ENCODE measurements at places on chromosomes 4 and X.

DNA sequence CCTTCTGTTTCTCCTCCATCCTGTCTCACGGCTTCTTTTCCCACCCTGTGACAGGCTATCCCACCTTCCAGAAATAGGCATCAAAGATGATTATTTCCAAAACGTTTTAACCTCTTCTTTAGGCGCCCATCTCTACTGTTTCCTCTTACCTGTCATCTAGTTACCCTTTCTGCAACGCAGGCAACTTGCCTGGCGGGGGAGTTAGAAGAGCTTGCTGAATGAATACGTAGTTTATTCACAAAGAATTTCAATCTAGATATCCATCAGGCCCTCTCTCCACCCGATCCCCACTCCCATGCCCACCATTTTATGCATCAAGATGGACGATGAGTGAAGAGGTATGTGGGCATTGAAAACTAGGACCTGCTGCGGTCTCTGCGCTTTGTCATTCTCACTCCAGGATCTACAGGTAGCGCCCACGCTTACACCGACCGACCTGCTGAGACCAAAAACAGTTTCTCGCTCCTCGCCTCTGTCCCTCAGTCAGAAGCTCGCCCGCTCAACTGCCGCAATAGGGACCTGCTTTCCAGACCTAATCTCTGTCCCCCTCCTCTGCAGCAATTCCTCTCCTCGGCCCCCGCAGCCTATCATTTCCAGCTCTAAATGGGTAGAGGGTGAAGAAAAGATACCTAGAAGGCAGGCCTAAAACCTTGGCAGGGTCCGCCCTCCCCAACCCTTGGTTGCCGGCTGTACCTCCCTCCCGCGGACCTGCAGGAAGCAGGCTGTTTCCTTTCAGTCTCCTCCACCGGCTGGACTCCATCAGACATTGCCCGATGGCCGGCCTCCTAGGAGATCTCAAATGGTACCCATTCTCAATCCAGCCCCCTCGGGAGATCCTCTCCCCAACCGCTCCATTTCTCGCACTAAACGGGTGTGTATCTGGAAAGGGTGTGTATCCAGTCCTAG is 624 bp downstream of the BEX5 start:
- DNase-seq = peak; percentile 28

DNA sequence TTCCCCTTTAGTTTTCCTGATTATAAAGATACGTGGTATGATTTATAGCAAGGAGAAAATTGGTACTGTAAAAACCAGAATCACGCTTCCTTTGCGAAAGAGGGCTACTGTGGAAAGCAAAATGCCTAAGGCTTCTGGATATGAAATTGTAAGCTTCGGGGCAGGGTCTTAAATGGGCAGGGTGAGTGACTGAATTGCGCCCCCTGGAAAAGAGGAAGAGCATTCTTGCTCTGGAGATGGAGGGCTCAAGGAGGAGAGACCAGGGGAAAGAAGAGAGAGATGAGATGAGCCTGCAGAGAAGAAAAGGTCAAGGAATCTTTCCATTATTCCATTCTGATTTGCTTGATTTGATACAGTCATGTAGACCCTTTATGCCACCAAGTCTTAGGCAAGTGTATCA is 13.1 kb upstream of the ETNPPL start:
- DNase-seq = no peak

GRCh38 chr4:30535255-30535654 is 184.9 kb upstream of the PCDH7 start:
- no peak for DNase-seq

DNA sequence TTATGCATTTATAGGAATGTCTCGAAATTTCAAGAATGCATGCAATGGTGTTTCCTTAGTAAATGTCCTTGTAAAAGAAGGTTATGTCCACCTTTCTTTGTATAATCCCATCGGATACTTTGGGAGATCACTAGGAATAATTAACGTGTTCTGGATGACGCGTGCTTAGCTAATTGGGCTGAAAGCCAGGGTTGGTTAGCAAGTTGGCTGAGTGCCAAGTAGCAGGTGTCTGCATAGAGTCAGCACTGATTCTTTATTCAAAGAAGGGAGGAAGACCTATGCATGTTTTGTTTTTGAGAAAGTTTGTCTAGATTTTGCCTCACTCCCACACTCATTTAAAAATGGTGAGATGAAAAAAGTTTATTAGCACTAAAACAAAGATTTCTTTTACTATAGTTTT is 144.6 kb downstream of the SOX3 start:
- no peak for DNase-seq

GRCh38 chr4:90845777-90846176 is 718.6 kb downstream of the CCSER1 start:
- no peak for DNase-seq

- no peak for DNase-seq
These were observed 97.1 kb upstream of the NRK start for GRCh38 chrX:105725228-105725627.

- DNase-seq = no peak
These were observed 434.3 kb downstream of the PDGFC start for GRCh38 chr4:156537286-156537685.

DNA sequence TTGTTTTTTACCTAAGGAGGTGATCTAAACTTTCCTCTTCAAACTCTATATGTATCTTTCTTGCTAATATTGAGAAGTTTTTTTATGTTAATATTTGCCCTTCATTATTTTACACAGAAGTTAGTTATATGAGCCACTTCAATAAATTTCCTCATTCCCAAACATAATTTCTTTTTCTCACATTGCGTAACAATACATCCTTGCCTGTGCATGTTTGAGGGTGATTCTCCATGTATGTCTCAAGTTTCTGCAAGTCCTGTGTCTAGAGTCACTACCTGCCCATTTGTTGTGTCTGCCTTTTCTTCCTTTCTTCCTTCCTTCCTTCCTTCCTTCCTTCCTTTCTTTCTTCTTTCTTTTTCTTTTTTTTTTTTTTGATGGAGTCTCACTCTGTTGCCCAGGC is 2057.9 kb downstream of the PCDH7 start:
- no peak for DNase-seq

DNA sequence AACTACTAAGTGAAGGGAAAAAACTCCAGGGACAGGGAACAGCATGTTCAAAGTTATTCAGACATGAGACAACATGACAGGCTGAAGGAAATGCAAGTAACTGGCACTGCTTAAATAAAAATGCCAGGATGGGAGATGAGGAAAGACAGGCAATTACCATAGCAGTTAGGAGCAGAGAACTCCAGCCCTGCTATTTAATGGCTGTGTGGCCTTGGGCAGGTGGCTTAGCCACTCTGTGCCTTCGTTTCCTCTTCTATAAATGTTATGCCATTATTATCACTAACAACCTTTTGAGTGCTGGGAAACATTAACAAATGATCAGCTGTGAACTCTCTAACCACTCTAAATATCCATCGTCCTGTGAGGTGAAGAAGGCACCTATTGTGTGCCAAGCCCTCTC is 32.7 kb downstream of the PROM1 start:
- no peak for DNase-seq

DNA sequence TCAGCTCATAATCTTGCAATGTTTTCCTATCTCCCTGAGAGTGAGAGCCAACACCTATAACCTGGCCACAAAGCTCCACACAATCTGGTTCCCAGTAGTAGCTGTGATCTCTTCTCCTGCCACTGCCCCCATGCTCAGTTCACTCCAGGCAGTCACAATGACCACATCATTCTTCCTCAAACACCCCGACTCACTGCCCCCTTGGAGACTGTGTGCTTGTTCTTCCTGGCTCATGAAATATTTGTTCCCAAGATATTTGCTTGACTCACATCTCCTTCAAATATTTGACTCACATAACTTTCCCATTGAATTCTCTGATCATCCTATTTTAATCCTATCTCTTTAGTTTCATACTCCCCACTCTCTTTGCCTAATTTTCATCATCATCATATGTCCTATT is 173.7 kb downstream of the AREG start:
- no peak for DNase-seq

DNA sequence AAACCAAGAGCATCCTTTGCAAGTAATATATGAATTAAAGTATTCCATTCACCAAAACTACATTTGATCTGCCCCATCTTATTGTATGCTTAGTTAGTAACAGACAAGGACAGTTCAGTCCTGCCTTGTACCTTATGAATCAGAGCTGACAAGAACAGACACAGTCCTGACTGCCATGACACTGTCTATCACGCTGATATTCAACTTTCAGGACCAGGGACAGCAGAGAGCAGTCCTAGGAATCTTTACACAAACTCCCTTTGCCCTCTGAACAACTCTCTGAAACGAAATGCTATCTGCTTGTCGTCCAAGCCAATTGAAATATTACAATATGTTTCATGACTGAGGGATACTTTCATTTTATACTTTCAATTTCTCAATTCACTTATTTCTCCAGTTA is 268.6 kb upstream of the VCX start:
- DNase-seq = peak; percentile 20

GRCh38 chrX:50567636-50568035 is 97.0 kb upstream of the DGKK start:
- no peak for DNase-seq

DNA sequence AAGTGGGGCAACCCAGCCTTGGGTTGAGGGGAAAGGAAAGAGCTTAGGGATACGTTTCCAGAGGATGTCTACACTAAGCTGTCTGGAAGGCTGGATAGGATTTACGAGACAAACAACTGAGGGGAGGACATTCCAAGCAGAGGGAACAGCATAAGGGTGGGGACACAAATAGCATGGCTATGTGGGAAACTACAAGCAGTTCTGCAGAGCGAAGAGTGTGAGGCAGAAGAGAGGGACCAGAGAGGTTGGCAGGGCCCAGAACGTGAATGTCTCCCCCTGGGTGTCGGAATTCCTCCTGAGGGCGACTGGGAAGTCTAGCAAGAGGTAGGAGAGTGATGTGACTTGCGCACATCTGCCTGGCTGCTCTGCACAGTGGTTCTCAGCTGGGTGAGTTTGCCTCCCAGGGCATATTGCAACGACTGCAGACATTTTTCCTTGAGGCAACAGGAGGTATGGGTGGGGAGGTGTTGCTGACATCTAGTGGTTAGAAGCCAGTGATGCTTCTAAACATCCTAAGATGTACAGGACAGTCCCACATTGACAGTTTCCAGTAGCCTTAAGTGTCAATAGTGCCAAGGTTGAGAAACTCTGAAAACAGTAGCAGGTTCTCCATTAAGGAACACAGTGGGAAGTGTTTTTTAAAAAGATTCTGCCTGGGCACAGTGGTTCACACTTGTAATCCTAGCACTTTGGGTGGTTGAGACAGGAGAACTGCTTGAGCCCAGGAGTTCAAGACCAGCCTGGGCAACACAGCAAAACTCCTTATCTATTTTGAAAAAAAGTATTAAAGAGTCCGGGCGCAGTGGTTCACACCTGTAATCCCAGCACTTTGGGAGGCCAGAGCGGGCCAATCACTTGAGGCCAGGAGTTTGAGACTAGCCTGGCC is 9.2 kb downstream of the NDUFA1 start:
- DNase-seq = peak; percentile 18

DNA sequence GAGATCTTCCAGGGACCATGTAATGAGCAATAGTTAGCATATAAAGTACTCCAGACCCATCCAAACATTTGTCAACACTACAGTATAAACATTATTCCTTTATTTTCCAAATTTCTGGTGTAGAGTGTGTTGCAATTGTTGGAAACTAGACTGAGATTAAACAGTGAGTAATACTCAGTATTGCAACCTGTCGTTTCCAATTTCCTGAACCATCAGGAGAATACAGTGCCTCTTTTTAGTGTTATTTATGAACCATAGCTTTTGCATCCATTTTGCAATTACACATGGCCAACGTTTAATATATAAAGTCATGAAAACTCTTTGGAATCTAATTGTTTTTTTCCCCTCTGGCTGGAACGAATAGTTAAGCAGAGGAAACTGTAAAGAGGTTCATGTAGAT is 58.3 kb upstream of the DHRSX start:
- no peak for DNase-seq

GRCh38 chr4:170106900-170107299 is 17.1 kb upstream of the AADAT start:
- DNase-seq = no peak

GRCh38 chr4:188387179-188387791 is 248.0 kb downstream of the TRIML1 start:
- no peak for DNase-seq

GRCh38 chrX:15744181-15744867 is 6.3 kb downstream of the CA5B start:
- no peak for DNase-seq

DNA sequence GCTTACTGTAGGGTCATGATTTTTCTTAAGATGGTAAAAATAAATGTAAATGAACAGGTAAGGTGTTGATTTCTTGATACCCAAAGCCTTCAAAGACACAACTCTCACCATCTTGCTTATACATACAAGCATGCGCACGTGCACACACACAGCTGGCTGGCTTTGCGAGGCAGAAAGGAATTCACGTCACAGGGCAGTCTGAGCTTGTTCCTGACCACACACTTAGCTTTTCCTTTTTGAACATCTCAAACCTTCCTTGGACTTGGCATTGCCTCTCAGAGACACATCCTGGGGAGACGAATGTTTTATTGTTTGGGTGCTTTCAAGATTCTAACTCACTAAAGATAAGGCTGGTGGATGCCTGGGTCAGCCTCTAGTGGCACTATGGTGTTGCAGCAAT is 175.0 kb downstream of the NHS start:
- DNase-seq = no peak

GRCh38 chr4:158811216-158811540 is 42.4 kb downstream of the FNIP2 start:
- no peak for DNase-seq

DNA sequence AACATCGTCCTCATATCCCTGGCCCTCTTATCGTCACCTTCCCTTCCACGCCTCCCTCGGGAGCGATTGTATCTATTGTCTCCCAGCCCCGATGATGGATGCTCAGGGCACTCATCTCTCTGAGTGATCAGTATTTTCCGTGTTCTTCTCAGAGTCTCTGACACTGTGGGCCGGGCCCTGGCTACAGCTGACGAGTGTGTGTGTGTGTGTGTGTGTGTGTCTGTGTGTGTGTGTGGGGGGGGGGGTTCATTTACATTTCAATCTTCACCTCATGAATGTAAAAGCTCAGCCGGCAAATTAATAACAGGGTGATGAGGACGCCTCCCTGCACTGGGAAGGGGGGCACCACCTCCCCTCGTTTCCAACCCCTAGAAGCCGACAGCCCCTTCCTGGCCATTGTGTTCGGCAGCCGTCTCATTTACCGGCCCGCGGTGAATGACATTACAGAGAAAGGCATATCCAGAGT is 159.5 kb downstream of the SHOX start:
- no peak for DNase-seq

- no peak for DNase-seq
These were observed 9.2 kb downstream of the GYG2 start for GRCh38 chrX:2837961-2838360.

DNA sequence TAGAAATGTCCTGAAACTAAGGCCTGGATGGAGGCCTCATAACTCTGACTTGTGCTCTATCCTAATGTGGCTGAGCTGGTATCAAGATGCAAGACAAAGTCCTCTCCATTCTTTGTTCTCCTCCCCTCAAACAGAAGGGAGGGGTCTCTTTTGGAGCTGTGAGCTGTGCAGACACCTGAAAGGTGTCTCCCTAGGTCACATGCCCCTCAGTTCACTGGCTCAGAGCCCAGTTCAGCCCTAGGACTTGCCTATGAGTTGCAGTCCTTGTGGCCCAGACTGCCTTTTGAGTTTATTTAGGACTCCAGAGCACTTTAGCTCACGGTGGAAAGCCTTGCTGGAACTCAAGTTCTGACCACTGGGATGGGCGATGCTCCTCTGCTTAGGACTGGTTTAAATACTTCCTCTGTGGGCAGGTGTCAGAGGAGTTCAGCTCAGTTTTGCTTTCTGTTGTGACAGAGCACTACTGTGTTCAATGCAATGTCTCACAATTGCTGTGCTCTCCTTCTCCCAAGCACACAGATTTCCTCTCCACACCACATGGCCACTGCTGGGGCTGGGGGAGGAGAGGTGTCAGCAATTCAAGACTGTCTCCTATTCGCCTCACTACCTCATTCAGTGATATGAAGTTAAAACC is 84.8 kb upstream of the ZNF827 start:
- no peak for DNase-seq
